ENCODE measurements at places on chromosomes 7 and 10. TPM values are rescaled to one million over a fixed set of nuclear protein-coding genes. Genes with fewer than 3 reads are reported as not detected.

The ETV1 gene
- total RNA-seq, result 89.0 TPM

DNA sequence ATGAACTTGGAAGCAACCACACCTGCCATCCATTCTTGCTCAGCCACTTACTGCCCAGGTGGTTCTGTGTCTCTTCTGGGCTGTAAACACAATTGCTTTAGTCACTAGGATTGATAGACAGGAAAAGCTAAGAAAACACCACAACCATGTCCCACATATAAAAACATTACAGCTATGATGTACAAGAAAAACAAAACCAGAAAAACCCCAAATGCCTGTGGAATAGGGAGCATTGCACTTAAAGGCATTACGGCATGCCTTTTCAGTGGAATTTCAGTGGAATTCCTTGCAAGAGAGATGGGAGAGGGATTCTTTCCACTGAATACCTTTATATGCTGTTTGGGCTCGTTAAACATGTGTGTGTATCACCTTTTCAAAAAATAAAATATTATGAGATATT is 44.2 kb upstream of the GPR26 start:
- no peak overlapping the region for H3K27ac ChIP-seq
- DNase-seq, result no peak
- peaks cover 9% of the 10 kb centered on the region for H3K27me3 ChIP-seq

DNA sequence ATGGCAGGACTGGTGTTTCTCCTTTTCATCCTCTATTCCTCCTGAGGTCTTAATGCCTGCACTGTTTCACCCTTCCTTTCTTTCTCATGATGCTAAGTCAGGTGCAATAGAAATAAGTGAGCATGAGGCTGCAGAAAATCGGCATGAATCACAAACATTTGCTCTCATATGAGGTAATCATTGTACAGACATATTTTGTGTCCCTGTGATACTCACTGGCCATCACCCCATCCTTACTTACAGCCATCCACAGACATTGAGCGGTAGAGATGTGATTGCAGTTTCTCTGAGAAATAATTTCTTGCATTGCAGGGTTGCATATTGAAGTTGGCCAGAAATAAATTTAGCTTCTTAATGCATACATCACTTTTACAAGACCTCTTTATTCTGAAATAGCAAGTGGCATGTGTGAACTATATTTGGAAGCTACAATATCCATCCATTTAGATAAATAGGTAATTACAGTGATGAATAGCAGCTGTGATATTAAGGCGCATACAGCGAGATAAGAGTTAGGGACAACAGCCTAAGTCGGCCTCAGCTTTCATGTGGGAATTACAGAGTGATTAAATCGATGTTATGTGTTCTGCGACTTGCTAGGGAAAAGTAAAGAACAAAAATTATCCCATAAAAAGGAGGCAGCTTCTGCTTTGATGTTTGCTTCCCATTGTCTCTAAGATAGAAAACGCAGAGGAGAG is 612.6 kb downstream of the SORCS3 start:
- H3K4me3 ChIP-seq, result no peak overlapping the region
- no peaks in the 10 kb centered on the region for H3K36me3 ChIP-seq
- H3K27ac ChIP-seq, result no peak overlapping the region
- H3K4me1 ChIP-seq, result no peaks in the 10 kb centered on the region
- no peak for DNase-seq

DNA sequence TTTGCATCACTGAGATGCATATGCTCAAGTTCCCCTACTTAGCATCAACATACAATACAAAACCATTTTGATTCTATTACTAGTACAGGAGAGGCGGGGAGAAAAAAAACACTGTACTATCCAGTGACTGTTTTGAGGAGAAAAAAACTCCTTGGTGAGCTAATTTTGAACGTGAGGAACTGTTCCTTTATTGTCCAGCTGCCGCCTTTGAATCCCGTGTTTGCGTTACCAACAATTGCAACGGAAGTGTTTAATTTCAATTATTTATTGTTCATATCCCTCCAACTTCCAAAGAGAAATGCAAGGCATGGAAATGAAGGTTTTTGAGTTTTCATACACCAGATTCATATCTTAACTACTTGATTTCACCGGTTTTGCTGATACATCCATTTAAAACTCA is 66.4 kb upstream of the ARHGAP21 start:
- DNase-seq, result no peak
- no peak overlapping the region for H3K27ac ChIP-seq
- no peaks in the 10 kb centered on the region for H3K4me1 ChIP-seq

The LRRC4 gene
- 12.8 TPM for total RNA-seq

DNA sequence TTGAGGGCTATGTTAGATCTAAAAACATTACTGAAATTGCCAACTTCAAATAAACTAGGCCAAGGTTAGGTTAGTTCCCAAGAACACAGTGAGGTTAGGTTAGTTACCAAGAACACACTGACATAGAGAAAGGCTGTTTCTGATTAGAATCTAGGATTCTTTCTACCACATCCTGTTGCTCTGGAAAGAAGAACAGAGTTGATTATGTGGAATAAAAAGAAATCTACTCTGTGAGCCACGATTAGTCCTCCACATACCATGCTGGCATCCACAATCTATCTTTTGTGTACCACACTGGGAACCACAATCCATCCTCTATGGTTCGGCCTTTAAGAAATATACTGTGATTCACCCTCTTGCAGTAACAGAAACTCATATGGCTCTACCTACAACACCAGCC is 91.4 kb downstream of the LRRTM3 start:
- no peaks in the 10 kb centered on the region for H3K27me3 ChIP-seq
- no peaks in the 10 kb centered on the region for H3K4me1 ChIP-seq
- DNase-seq, result no peak
- no peaks in the 10 kb centered on the region for H3K36me3 ChIP-seq
- no peak overlapping the region for H3K27ac ChIP-seq

The TCTN3 gene
- total RNA-seq, result 26.4 TPM

DNA sequence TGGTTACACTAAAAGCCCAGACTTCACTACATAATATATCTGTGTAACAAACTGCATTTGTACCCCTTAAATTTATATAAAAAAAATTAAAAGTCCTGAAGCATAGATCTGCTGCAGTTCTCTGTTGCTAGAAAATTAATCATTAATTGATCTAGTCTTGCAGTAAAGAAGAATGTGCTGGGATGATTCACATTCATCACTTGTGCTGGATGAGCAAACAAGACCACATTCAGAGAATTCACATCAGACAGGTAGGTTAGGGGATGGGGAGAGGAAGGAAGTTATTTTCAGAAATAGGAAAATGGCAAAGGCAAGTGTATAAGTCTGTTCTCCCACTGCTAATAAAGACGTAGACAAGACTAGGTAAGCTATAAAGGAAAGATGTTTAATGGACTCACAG is 1019.0 kb downstream of the KCNMA1 start:
- no peak for DNase-seq
- no peaks in the 10 kb centered on the region for H3K27me3 ChIP-seq
- H3K27ac ChIP-seq, result no peak overlapping the region
- H3K36me3 ChIP-seq, result no peaks in the 10 kb centered on the region

GRCh38 chr7:3888096-3888495 is 587.0 kb downstream of the SDK1 start:
- DNase-seq, result no peak
- H3K27ac ChIP-seq, result no peak overlapping the region
- no peaks in the 10 kb centered on the region for H3K36me3 ChIP-seq
- no peaks in the 10 kb centered on the region for H3K27me3 ChIP-seq

GRCh38 chr10:30573721-30574431 is 55.7 kb downstream of the LYZL2 start:
- H3K4me3 ChIP-seq, result no peak overlapping the region
- no peak overlapping the region for H3K27ac ChIP-seq
- no peaks in the 10 kb centered on the region for H3K4me1 ChIP-seq
- DNase-seq, result no peak

The ENTPD1 gene
- total RNA-seq, result 34.5 TPM

- H3K4me1 ChIP-seq, result no peaks in the 10 kb centered on the region
- DNase-seq, result no peak
- no peak overlapping the region for H3K4me3 ChIP-seq
- H3K27ac ChIP-seq, result no peak overlapping the region
Observed at GRCh38 chr7:19442016-19442785, 266.6 kb downstream of the POLR1F start.

DNA sequence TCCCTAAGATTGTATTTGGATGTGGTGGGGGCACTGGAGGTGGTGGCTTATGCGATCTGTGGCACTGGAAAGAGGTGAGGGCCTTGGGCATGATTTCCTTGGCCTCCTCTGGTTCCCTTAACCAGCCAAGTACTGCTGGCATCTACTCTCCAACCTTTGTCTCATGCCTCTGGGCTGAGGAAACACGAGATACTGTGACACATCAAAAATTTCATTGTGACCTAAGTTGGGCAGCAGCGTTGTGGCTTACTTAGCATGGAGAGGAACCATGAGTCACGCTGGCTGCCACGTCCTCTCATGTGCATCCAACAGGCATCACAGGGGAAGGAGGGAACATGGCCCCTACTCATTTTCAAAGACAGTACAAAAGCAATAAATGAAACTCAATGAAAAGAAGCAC is 29.7 kb upstream of the GSDME start:
- no peak overlapping the region for H3K27ac ChIP-seq
- no peaks in the 10 kb centered on the region for H3K36me3 ChIP-seq
- DNase-seq, result peak; percentile 73
- H3K4me1 ChIP-seq, result no peaks in the 10 kb centered on the region

The PON3 gene
- 25.6 TPM for total RNA-seq

DNA sequence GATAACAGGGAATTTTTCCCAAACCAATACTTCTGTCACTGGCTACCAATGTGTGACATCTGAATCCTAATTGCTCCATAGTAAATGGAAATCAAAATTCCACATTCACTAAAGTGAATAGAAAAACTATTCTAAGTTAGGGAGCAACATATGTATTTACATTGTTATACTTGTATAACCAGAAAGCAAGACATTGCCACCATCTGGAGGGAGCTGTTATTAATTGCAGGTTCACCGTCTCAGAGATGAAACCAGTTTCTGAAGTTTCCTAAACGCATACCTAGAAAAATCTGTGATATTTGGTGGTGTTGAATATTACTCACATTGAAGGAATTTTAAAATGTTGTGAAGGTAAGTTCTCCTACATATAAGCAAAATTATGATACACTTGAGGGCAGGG is 390.1 kb downstream of the NXPH1 start:
- H3K4me1 ChIP-seq, result no peaks in the 10 kb centered on the region
- no peak for DNase-seq
- no peaks in the 10 kb centered on the region for H3K36me3 ChIP-seq
- no peak overlapping the region for H3K27ac ChIP-seq

DNA sequence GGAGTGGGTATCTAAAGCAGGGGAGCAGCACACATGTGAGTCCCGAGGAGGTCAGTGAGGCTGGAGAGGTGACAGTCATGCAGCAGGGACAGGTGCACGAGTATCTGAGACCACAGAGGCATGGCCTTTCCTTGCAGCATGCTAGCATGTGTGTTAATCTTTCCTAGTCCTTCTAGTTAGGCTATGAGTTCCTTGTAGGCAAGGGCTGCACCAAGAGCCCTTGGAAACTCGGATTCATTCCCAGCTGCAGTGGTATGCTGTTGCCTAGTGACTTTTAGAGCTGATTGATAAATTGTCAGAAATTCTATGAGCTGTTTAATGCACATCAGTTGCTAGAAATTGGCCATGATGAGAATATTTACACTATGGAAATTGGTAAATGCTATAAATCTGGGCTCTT is 132.0 kb downstream of the SORCS3 start:
- DNase-seq, result no peak
- no peak overlapping the region for H3K27ac ChIP-seq
- H3K4me3 ChIP-seq, result no peak overlapping the region
- H3K4me1 ChIP-seq, result no peaks in the 10 kb centered on the region

The MYOZ1 gene
- 2.9 TPM for total RNA-seq

- no peak overlapping the region for H3K27ac ChIP-seq
- H3K36me3 ChIP-seq, result no peaks in the 10 kb centered on the region
- no peak for DNase-seq
- H3K4me1 ChIP-seq, result peaks cover 10% of the 10 kb centered on the region
Observed at GRCh38 chr7:24902276-24902675, 77.7 kb downstream of the OSBPL3 start.

The CPVL gene
- 49.4 TPM for total RNA-seq

The SLC39A12 gene
- total RNA-seq, result 0.41 TPM

GRCh38 chr7:1149351-1149794 is 10.6 kb downstream of the ZFAND2A start:
- H3K4me3 ChIP-seq, result no peak overlapping the region
- H3K27me3 ChIP-seq, result no peaks in the 10 kb centered on the region
- peak; percentile 27 for DNase-seq
- H3K36me3 ChIP-seq, result peaks cover 44% of the 10 kb centered on the region
- no peaks in the 10 kb centered on the region for H3K4me1 ChIP-seq
- H3K27ac ChIP-seq, result no peak overlapping the region

The SAMD9L gene
- total RNA-seq, result 64.4 TPM

The PTPRZ1 gene
- total RNA-seq, result 1.9 TPM

DNA sequence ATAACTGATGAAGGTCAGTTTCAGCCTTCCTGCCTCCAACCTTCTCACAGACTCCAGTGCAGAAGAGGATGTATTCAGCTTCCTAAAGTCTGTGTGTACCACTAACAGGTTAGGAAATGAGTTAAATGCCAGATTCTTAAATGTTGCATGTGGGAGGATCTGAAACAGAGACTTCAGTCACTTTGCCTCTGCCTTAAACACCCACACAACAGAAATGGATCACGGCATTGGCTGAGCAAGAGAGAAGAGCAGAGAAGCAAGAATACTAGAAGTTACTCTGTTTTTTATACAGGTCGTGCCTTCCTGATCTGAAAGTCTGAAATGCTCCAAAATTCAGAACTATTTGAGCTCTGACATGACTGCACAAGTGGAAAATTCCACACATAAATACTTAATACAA is 98.9 kb upstream of the ARHGAP21 start:
- no peak overlapping the region for H3K4me3 ChIP-seq
- H3K27ac ChIP-seq, result no peak overlapping the region
- DNase-seq, result no peak
- H3K4me1 ChIP-seq, result no peaks in the 10 kb centered on the region
- no peaks in the 10 kb centered on the region for H3K27me3 ChIP-seq

The HKDC1 gene
- 5.9 TPM for total RNA-seq

The UBTD1 gene
- total RNA-seq, result 37.7 TPM

DNA sequence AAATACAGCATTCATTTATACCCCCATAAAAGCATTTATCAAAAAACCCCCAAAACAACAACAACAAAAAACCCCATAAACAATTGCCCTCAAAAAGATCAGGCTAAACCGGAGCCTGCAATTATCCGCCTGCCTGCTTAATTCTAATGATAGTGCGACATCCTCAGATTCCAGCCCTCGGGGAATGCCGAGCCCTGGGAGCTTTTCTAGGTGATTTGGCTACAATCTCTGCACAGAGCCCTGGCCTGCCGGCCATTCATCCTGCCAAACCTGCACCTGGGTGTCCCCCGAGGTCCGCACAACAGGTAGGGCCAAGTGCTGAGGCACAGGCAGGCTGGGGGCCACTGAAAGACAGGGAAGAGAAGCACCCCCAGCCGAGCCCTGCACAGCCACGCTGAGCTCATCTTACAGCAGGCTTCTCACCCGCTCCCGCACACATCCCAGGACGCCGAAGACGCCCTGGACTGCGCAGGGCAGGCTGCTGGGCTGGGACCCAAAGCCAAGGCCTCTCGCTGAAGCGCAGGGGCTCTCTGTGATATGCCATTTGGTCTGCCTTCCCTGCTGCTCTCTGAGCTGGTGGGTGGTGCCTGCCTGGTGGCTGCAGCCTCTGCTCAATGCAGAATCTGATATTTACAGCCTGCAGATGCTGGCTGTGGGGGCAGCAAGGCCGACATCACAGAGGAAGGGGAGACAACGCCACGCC is 57.5 kb downstream of the CAMK2B start:
- peaks cover 17% of the 10 kb centered on the region for H3K27me3 ChIP-seq
- H3K36me3 ChIP-seq, result no peaks in the 10 kb centered on the region
- no peak overlapping the region for H3K27ac ChIP-seq
- H3K4me3 ChIP-seq, result no peak overlapping the region
- H3K4me1 ChIP-seq, result no peaks in the 10 kb centered on the region

The TAS2R41 gene
- total RNA-seq, result not detected

The TAS2R39 gene
- total RNA-seq, result not detected

Measured in lower lobe of right lung (tissue), 2 donors.